ENCODE measurements at places on chromosomes 16 and 17. TPM values are rescaled to one million over a fixed set of nuclear protein-coding genes. Genes with fewer than 3 reads are reported as not detected.

Gene GDE1
- polyA plus RNA-seq = 89.7 TPM

Gene CRISPLD2
- polyA plus RNA-seq = 103 TPM

DNA sequence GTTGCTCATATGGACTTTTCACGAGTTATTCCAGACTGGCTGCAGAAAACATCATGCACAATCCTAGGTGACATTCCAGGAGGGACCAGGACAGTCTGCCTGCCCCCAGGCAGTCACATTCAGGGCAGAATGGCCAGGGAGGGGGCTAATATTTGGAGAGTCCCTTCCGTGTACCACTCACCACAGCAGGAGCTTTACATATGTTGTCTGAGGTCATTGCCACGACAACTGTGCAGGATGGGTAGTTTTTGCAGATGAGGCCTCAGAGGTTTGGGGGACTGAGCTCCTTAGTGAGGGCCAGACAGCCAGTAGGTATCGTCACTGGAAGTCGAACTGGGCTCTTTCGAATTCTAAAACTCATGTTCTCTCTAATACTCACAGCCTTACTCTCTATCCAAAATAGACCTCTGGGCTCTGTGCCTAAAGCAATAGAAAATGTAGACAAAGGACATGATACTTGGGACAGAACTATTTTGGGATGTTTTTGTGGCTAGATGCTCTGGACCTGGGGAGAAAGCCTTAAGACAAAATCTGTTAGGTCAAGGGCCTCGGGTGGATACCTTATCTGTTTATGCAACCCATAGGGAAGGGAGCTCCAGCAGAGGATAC lies 338.5 kb downstream of the MAF start:
- no peak for DNase-seq

- DNase-seq = no peak
Observed at GRCh38 chr16:4690946-4691665, 2.3 kb upstream of the NUDT16L1 start.

- DNase-seq = peak; percentile 10
Observed at GRCh38 chr16:58198022-58198683, at the start of gene CSNK2A2. Gene CSNK2A2, minus strand, starts transcription at chr16:58198106. Its CDS starts 370 bp downstream, at chr16:58197736.

DNA sequence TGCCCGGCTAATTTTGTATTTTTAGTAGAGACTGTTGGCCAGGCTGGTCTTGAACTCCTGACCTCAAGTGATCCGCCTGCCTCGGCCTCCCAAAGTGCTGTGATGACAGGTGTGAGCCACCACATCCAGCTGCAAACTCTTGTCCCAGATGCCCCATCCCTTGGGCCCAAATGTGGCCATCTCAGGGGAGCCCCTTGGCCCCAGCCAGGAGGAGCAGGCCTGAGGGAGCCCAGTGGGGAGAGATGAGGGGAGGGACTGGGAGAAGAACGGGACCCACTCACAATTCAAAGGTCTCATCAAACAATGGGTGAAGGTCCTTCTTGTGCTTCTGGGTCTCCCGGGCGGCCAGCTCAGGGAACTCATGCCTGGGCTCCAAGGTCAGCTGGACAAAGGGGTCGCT lies 14.5 kb downstream of the UNC13D start:
- DNase-seq = no peak

GRCh38 chr16:86477642-86478041 lies 32.7 kb upstream of the FOXF1 start:
- no peak for DNase-seq

GRCh38 chr16:50673496-50674275 lies 7.4 kb downstream of the SNX20 start:
- DNase-seq = no peak

DNA sequence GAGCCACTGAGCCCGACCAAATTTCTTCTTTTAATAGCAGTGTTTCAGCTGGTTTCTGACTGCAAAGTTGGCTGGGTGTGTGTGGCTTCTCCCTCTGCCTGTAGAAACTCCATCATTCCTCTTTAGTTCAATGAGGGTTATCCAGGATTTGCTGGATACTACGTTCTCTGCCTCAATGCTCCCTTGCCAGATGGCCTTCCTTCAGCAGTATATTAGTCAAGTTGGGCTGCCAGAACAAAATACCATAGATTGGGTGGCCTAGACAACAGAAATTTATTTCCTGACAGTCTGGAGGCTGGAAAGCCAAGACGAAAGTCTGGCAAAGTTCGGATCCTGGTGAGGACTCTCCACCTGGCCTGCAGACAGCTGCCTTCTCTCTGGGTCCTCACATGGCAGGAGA lies 103.7 kb downstream of the NOG start:
- DNase-seq = no peak

- no peak for DNase-seq
Observed at GRCh38 chr17:39239640-39240314, 14.0 kb upstream of the STAC2 start.

DNA sequence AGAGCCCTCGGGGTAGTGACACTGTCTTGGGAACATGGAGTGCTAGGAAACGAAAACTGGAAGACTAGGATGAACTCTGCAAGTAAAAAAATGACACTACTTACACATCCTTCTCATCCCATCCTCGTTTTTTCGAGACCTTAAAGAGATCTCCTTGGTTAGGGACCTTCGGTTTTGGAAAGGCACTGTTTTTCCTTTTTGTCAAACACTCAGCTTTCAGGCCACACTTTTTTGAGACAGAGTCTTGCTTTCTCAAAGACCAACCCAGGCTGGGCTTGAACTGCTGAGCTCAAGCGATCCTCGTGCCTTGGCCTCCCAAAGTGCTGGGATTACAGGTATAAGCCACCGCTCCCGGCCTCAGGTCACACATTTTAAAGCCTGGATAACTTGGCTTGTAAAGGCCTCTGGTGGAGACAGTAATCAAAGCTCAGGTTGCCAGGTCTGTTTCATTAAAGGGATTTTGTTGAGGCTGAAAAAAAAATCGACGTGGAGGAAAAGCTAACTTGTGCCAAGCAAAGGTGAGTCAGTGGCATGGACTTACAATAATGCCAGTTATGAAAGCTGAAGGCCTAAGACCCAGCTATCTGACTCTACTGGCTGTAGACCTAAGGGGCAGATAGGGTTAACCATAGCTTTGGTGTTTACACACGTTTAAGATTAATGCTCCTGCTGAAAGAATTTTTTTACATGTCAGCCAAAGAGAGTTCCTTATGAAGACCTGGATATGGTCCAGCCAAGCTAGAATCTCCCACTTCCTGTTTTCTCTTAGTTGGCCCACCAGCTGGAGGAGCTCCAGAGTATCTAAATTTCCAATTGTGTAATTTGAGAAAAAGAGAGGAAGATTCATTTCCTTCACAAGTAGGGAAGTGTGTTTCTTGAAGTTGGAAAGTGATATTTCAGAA lies 823 bp downstream of the NBR1 start:
- DNase-seq = peak; percentile 87

GRCh38 chr17:19010729-19011505 lies 6.4 kb upstream of the FAM83G start:
- DNase-seq = no peak

DNA sequence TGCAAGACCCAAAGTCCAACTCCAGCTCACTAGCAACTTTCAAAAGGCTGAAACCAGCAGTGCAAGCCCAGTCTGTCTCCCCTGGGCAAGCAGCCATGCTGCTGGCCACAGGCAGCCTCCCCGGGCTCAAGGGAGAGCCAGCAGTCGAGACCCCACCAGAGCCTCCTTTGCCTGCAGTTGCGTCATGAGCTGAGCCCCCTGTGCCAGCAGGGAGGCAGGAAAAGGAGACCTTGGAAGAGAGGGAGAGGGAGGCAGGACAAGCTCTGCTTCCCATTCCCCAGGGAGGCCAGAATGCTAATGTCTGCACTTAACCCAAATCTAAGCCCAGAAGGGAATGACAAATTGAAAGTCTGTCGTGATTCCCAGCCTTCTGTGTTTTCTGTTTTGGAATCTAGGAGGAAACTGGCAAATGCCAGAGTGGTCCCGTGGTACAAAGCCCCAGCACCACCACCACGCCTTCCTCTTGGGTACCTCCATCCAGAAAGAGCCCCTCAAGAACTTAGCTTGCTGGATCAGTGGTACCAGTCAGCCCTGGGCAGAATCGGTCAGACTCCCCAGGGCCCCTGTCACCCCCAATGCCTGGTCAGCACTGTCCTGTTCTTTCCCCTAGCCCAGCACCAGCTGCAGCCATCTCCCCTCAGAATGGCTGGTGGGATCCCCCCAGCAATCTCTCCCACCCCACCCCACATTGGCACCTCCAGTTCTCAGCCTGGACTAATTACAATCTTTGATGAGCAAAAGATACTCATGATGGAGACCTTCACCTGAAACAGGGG lies 99.3 kb upstream of the TNRC6C start:
- no peak for DNase-seq

DNA sequence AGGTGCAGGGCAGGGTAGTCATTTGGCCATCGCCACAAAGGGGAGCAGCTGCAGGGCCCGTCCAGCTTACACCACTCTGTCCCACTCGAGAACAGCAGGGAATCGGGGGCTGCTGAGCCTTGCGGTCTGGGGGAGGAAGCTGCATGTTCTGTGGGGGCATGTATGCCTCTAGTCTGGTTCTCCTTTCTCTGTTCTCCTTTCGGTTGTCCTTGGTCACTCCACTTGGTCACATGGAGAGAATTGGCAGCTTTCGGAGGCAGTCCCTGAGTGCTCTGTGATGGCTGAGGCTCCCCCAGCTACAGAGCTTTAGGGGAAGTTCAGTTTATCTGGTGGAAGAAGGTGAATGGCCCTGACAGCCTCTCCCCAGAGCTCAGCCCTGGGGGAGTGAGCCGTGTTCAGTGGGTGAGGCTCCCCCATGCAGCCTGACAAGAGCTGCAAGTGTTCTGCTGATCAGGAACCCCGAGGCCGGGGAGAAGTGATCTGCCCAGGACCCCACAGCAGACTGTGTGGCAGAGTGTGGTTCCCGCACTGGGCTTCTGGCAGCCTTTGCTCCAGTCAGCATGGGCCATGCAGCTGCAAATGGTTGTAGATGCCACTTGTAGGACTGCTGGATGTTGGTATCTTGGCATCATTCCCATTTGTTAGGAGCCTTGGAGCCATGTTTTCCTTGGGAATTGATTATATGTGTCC lies 22.3 kb upstream of the SMPD3 start:
- DNase-seq = no peak

GRCh38 chr17:34434052-34434451 lies 71.0 kb upstream of the CCL1 start:
- DNase-seq = no peak

- DNase-seq = peak; percentile 67
Observed at GRCh38 chr17:64420143-64420670, 28.7 kb upstream of the MILR1 start.
